Cortex of kidney (tissue), 1 donor: ENCODE measurements at places on chromosomes 6 and 20.

- no peak for DNase-seq
Observed at GRCh38 chr6:140281767-140282166, 907.3 kb upstream of the CITED2 start.

DNA sequence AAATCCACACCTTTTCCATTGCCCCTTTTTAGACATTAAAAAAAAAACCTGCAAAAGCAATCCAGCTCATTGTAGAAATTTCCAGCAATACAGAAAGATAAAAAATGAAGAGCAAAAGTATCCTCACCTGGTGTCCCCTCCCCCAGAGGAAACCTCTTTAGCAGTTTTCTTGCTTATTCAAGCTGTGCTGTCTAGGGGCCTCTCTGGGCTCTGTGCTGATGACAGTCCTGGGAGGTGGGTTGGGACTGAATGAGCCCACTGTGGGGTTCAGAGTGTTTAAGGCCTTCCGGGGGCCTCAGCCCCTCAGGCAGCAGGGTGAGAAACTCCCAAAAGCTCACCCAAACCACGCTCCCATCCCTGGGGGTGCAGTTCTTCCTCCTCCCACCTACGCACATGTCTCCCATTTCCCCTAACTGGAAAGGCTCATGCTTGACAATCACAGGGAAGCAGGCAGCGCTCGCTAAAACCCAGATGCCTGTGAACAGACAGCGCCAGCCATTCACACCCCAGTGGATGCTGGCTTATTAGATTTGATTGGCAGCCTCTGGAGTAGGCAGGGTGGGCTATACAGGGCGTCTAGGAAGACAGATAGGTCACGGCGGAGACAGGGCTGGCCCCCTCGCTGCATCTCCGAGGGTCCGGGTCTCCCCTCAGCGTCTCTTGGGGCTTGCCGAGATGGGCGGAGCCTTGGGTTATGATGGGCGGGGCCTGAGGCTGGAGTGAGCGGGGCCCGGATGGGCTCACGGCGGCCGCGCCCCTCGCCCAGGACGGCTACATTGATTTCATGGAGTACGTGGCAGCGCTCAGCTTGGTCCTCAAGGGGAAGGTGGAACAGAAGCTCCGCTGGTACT, 4.6 kb downstream of the GUCA1A start:
- no peak for DNase-seq

DNA sequence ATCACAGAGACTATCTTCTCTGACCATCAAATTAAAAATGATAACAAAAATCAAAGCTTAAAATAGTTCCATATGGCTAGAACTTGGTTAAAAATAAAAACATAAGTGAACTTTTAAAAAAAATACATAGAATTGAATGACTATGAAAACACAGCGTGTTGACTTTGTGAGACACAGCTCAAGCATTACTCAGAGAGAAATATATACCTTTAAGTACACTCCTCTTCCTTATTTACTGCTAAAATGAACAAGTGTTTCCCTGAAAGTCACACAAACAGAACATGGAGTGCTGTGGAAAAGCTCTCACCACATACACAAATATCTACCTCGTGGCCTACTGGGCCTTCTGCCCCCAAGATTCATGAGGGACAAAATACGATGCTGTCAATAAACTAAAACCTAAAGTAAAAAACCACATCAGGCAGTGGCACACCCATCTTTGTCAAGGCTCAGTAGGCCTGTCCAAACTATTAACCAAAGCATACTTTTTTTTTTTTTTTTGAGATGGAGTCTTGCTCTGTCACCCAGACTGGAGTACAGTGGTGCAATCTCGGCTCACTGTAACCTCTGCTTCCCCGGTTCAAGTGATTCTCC, 7.5 kb downstream of the FAXC start:
- DNase-seq: no peak

- no peak for DNase-seq
Observed at GRCh38 chr20:38021087-38021772, 12.0 kb downstream of the TTI1 start.

- DNase-seq: no peak
Observed at GRCh38 chr20:41366546-41367392, at the start of gene EMILIN3. Gene EMILIN3, minus strand, starts transcription at chr20:41366818. Its CDS starts 184 bp downstream, at chr20:41366634.

DNA sequence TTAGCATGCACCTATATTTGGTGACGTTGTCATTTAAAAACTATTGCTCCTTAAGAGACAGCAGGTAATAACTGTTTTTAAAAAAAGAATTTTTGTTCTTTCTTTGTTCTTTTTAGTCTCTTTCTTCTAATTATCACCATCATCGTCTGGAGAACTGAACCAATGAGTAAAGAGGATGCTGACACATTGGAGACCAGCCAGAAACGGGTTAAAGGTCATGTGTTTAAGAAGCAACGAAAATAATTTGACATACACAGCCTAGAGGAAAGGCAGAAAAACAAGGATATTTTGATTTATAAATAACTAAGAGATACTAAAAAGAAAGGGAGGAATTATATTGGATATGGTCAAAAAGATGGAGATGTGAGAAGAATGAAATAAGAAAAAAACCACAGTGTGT, 19.2 kb upstream of the FYN start:
- no peak for DNase-seq

DNA sequence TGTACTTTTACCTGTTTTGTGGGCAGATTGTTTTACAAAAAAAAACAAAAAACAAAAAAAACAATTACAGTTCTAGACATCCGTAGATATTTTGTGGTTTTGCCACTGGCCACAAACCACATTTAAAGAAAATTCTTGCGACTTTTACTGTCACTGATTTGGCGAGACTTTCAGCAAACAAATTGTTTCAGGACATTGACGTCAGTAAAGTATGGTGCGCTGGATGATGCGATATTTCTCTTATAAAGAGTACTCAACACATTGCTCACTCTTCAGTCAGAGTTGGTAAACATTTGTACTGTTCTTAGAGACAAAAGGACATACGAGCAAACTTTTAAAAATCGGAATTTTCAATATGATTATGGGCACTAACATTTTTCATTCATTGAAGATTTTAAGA, 229.8 kb downstream of the HAO1 start:
- DNase-seq: no peak

- DNase-seq: no peak
Observed at GRCh38 chr6:11632795-11633511, 95.4 kb downstream of the TMEM170B start.

DNA sequence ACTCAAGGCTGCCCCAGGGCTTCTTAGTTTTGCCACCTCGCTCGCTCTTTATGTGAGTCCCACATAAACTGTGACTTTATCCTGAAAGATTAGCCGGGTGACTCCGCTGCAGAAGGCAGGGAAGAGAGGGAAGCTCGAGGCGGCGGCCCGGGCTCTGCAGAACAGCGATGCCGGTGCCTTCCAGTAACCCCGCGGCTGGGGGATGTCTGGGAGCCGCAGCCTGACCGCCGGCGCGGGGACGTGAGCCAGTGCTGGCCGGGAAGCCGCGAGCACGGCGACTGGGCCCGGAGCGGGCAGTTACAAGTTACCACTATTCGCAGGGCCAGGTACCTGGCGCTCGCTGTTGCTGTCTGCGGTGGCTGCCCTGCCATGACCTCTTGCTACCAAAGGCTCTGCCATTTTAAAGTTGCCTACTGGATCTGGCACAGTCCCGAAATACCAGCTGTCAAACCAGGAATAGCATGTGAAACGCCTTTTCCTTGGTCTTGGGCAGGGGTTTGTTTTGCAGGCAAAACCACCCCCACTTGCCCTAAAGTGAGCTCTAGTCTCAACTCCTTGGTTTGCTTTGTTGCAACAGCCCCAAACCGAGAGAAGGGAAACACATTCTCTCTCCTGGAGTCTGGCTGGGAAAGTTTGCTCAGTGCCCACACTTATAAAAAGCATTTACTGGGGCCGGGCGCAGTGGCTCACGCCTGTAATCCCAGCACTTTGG, 124.0 kb upstream of the SLC2A12 start:
- DNase-seq: no peak

DNA sequence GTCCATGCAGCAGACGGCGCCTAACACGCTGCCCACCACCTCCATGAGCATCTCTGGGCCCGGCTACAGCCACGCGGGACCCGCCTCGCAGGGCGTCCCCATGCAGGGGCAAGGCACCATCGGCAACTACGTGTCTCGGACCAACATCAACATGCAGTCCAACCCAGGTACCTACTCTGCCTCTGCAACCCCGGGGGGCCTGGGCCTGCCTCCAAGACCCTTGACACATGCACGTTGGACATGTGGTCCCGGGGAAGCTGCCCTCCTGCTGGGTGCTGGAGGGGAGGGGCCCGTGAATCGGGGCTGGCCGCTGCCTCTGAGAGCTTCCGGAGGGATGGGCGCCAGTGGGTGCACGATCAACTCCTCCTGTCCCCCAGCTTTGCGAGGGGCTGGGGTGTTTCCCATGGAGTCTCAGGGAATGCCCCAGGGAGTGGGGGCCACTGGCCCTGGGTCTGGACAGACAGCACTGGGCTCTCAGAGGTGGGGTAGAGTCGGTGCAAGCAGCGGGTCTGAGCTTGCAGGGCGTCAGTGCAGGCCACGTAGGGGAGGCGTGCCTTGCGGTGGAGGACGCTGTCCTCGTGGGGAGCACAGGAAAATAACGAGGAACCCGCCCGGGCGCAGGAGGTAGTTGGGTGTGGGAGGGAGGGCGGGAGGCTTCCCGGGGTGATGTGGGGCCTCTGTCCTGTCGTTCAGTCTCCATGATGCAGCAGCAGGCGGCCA, 19.4 kb downstream of the SS18L1 start:
- DNase-seq: no peak

DNA sequence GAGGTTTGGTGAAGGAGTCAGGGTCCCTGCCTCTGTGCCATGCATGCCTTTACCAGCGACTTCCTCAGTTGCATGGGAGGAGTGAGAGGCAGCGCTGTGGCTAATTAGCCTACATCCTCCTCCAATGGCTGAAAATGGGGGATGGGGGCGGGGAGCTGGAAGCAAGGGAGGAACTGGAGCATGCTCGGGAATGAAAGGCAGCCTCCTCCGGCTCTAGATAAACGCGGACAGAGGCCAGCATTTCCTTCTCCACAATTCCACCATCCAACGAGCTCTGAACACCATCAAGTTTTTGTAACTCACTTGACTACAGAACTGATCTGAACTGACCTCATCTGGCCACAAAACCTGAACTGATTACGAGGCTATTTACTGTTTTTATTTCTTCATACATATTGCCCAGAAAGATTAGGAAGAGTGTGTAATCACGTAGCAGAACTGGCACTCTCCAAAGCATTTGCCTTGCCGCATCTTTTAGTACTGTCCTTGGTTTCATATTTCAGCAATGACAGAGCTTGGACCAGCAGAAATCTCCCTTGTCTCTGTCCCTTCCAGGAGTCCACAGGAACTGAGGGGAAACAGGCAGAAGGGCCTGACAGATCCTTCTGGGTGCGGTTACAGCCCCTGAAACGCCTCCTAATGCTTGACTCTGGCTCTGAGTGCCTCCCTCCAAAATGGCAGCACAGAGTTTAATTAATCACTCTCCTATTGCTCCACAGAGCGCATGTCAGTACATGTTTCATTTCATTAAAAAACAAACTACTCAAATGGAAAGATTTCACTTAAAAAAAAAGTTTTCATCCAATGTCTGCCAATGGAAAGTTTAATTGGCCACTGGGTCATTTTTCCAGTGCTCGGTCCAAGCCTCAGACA, 58.2 kb upstream of the TRAF3IP2 start:
- DNase-seq: no peak

DNA sequence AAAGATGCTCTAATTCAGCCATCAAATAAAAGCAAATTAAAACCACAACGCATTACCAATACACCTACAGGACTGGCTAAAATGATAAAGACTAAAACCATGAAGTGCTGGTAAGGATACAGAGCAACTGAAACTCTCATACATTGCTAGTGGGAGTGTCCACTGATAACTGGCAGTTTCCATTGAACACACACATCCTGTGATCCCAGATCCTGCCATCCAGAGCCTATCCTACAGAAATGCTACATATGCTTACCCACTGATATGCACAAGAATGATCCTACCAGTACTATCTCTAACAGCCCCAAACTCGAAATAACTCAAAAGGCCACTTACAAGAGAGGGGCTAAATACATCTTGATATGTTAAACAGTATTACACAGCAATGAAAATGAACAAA, 81.0 kb downstream of the FYN start:
- DNase-seq: no peak

- no peak for DNase-seq
Observed at GRCh38 chr20:47998736-47999135, 213.5 kb upstream of the SULF2 start.

DNA sequence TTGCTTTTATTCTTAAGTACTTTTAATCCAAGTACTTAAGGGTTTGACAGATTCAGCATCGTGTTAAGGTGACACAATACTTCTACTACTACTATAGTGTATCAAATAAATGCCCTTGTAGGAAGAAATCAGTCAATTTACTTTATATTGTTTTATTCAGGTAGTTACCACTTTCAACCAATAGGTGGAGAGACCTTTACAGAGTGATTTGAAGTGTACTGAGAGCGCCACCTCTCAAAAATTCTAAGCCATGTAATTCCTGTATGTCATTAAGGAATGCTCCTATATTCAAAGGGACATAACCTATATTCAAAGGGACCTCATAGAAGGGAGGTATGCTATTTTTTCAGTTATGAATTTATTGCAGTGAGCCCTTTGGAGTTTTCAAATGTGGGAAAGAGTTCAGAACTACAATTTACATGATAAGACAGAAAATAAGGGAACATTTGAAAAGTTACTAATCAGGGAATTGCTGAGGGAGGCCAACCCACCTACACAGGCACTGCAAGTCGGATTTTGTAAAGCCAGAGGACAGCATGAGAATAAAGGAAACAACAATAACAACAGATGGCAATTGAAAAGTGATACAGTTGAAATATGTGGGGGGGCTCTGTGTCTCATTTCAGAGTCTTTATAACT, 955.6 kb downstream of the TBC1D32 start:
- no peak for DNase-seq

DNA sequence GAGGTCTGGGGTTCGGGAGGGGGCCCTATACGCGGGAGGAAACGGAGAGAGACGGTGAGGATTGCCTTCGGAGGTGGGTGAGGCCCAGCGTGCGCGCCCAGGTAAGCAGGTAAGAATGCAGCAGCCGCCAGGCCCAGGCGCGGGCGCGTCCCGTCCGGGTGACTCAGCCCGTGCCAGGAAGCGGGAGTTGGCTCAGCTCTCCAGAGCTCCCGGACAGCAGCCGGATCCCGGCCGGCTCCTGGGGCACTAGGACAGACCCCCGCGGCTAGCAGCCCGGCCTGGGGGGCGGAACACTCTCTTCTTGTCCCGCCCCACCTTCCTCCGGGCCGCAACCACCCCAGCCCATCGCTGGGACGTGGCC, 1.5 kb upstream of the MDFI start:
- no peak for DNase-seq

- no peak for DNase-seq
Observed at GRCh38 chr6:24990236-24990845, 54.6 kb upstream of the RIPOR2 start.

DNA sequence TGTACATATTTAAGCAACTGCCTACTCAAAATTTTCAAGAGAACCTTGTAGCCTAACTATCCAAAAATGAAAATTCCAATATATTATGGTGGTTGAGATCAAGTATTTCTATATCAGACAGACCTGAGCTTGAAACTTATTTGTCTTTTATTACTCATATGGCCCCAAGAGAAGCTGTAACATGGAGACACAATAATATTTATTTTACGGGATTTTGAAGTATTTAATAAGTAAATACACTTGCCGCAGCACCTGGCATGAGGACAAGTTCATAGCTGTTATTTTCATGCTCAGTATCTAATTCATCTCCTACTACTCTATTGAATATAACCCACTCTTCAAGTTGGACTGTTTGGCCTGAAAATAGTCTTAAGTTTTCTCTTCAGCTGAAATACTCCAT, 28.0 kb downstream of the PTPRK start:
- DNase-seq: no peak

- DNase-seq: no peak
Observed at GRCh38 chr6:130222775-130223174, at the start of gene SAMD3. Gene SAMD3, minus strand, starts transcription at chr6:130222951. Its CDS starts 7,678 bp downstream, at chr6:130215273.

- no peak for DNase-seq
Observed at GRCh38 chr6:31305703-31306219, 33.9 kb upstream of the HLA-C start.
